ENCODE measurements at places on chromosomes 1 and 21.

DNA sequence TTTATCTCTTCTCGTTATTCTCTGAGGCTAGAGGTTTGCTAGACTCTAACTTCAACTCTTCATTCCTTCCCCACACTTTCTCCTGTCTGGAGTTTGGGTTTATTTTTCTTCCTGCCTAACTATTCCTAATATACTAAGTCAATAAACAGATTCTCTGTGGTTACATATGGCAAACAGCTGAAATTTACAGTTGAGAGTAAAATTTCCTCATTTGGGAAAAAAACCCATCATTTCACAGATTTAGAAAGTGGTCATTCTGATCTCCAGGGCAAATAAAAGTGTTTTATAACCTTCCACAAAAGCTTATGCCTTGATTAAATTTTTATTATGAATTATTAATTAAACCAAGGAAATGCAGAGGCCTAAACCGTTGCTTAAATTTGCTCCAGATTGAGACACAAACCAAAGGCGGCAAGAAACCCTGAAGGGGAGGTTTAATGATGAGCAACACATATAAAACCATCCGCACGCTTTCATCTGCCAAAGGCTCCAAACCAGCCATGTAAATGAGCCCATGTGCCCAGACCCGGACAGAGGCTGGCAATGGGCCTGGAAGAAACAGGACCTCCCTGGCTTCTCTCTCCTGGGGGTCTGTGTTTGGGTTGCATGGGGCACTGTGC, 201.7 kb upstream of the LMO4 start:
- no peak for DNase-seq

- DNase-seq = no peak
These were observed 59.5 kb downstream of the OMA1 start for GRCh38 chr1:58487002-58487401.

GRCh38 chr1:83641796-83642443, 357.0 kb downstream of the TTLL7 start:
- DNase-seq = no peak

DNA sequence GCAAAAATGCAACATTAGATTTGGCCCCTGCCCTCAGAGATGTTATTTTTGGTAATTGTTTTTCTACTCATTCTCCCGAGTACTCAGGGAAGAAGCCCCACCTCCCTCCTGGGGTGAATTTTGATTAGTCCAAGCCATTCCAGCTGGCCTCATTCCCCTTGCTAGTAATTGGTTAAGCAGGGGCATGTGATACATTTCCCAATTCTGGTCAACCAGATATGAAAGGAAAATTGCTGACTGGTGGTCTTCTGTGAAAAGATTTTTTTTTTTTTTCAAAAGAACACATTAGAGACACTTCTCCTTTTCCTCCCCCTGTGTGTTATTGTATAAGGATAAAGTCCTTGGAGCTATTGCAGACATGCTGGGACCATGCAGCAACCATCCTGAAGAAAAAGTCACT, 71.1 kb upstream of the AKT3 start:
- no peak for DNase-seq

DNA sequence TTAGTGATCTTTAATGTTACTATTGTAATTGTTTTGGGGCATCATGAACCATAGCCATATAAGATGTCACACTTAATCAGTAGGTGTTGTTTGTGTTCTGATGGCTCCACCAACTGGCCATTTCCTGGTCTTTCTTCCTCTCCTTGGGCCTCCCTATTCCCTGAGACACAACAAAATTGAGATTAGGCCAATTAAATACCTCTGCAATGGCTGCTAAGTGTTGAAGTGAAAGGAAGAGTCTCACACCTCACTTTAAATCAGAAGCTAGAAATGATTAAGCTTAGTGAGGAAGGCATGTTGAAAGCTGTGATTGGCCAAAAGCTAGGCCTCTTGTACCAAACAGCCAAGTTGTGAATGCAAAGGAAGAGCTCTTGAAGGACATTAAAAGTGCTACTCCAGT, 30.7 kb downstream of the PPP2R5A start:
- DNase-seq = no peak

All from stimulated activated CD8-positive, alpha-beta memory T cell treated with anti-CD3 and anti-CD28 coated beads, Interleukin-2, amount 100 ng/mL, for 1 hour (primary cell).